NCI-H2029 treated with DMSO at 0.1 percent for 48 hours (cell line): ENCODE measurements at places on chromosomes 4 and X.

DNA sequence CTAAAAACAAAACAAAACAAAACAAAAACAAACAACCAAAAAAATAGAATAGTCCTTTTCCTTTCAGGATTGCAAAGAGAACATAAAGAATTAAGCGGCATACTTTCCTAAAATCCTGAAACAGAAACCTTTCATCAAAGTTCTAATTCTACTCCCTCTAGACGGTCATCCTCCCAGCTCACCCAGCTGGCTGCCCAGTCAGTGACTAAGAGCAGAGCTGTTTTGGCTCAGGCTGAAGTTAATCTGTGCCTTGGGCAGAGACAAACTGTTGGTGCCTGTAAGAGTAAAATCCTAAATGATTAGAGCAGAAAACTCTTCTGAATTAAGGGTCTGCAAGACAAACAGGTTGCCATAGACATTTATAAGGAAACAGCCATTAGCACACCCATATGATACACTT lies 17.6 kb upstream of the WAS start:
- no peak for DNase-seq

DNA sequence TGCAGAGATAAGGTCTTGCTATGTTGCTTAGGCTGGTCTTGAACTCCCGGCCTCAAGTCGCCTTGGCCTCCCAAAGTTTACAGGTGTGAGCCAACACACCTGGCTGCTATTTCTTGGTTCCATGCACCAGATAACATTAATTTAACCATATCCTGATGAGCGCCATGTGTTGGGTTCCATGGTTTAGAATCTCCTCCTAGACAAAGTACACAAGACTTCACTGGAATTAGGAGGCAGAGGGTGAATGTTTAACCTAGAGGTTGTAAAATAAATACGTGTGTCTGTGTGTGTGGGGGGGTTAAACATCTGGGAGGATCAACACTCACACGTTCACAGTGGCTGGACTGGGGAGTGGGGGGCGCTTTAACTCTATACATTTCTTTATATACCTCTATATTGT lies 32.4 kb upstream of the SORCS2 start:
- DNase-seq = no peak

GRCh38 chrX:27057883-27058282 lies 405.3 kb downstream of the PPP4R3C start:
- no peak for DNase-seq

DNA sequence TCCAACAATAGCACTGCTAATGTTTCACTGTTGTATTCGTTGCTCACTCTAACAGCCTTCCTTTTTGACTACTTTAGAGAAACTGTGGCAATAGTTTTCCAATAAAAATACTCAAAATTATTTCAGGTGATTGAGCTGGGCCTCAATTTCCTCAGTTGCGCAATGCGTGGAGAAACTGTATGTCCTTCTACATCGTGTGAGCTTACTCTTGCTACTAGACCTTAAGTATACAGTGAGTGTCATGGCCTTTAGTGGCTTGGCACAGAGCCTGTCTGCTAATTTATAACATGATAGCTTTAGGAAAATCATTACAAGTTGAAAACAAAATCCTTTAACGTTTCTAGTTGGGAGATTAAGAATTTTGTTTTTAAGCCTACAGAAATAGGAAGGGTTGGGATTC lies 114.5 kb downstream of the COL4A6 start:
- DNase-seq = no peak

DNA sequence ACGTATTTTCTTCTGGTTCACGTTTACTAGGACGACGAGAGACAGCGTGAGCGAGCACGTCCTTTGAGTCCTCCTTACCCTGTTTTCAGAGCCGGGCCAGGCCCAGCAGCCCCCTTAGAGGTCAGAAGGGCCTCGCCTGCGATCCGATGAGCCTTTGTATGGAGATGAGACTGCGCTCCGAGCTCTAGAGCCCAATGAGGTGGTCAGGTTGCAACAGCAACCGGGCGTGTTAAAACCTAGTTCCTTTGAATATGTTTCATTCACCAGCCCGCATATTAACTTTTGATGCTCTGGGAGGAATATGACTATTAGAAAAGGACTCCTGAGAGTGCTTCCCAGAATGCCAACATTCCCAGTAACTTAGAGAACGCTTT lies 55.6 kb upstream of the TADA2B start:
- no peak for DNase-seq

DNA sequence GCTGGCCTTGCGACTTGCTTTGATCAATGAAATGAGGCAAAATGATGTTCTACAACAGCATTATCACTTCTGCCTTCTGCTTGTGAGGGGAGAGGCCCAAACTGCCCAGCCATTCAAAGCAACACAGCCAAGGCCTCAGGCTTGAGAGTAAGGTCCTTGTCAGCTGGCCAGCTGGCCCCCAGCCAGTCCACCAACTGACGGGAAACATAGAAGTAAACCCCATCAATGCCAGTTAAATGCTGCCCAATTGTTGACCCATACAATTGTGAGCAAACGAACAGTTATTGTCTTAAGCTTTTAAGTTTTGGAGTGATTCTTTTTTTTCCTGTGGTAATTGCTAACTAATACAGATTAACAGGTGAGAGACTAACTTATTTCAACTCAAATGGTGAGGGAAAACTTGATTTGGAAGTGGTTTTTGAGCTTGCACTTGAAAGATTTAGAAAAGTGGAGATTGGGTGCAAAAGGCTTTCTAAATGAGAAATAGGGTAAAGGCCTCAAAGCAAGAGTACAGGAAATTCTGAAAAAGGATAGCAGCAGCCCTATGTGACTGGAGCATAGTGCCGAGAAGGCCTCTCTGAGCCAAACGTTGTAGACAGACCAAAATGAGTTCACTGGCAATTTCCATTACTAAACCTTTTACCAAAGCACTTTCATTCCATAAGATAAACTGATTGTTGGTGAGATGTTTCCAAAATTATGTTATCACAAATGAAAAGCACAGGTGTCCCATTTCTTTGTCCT lies 66.9 kb downstream of the ARHGEF38 start:
- DNase-seq = peak; percentile 78

DNA sequence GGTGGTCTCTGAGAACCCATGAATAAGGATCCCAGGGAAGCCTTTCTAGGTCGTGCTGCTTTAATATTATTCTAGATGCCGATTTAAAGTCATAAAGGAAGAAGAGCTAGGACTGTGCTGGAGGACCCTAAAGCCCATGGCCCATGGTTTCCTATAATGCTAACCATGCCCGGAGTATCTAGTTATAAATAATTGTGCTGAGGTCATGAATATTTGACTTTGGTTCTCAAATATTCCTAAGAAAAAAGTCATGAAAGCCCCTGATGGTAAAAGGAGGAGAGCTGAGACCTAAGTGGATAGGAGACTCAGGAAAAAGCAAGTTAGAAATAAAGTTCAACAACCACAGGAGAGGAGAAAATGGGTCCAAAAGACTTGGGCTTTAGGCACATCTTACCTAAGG lies 132.0 kb downstream of the TBL1X start:
- no peak for DNase-seq

GRCh38 chr4:143700416-143701352 lies at the start of gene FREM3:
TSS of gene FREM3 (minus strand) at chr4:143700675. CDS start at chr4:143700675, 0 bp downstream.
- DNase-seq = peak; percentile 2

GRCh38 chr4:121340247-121340646 lies 40.6 kb downstream of the QRFPR start:
- no peak for DNase-seq
